ENCODE measurements at places on chromosomes 3 and 15. TPM values are rescaled to one million over a fixed set of nuclear protein-coding genes. Genes with fewer than 3 reads are reported as not detected.

GRCh38 chr3:171832989-171833388 lies 10.2 kb upstream of the TMEM212 start:
- no peak for DNase-seq

DNA sequence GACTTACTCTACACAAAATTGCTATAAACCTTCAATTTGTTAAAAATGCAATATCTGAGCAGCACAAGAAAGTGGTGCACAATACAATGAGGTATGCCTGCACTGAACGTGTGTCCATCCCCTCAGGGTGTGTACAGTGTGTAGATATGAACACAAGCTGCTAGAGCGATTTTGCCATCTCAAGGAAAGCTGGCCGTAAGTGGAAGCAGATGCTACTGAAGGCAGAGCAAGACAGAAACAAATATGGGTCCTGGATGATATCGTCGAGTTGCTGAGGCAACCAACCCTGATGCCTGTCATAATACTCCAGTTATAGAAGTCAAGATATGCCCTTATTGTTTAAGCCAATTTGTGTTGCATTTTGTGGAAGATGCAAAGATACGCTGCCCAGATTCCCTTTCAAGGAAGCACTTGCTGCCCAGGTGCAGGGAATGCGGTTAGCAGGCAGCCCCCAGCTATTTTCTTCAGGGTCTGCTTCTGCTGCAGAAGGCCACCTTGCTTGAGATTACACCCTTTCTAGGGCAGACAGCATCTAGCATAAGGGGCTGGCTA lies 25.8 kb upstream of the EHHADH start:
- no peak for DNase-seq

- DNase-seq, result no peak
Observed at GRCh38 chr15:83275412-83275811, 9.1 kb downstream of the BNC1 start.

- DNase-seq, result peak; percentile 83
Observed at GRCh38 chr15:63985221-63986184, 60.8 kb downstream of the DAPK2 start.

- no peak for DNase-seq
Observed at GRCh38 chr3:182451871-182452270, 341.4 kb upstream of the ATP11B start.

- no peak for DNase-seq
Observed at GRCh38 chr3:170745211-170745718, 124.7 kb downstream of the RPL22L1 start.

- peak; percentile 56 for DNase-seq
Observed at GRCh38 chr3:17070161-17070959, 185.6 kb downstream of the PLCL2 start.

DNA sequence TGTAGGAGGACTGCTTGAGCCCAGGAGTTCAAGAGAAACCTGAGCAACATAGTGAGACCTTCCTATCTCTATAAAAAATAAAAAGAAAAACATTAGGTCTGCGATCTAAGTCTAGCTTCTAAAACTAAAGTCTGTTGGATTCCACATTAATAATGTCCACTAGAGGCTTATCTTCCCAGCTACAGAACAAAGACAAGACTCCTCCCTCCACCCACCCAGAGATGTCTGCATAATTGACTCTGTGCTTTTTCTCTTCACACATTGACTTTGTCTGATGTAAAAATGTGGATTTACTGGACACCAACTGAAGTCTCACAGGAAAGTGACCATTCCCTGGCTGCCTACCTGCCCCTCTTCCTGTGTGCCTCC lies 91.8 kb downstream of the ATP10A start:
- DNase-seq, result no peak

Gene FOXB1
- not detected for total RNA-seq

Gene ALPK3
- 181 TPM for total RNA-seq

Gene SLC24A5
- not detected for total RNA-seq

Gene SLC25A36
- 67.7 TPM for total RNA-seq

All from left ventricle myocardium inferior (tissue), 1 donor.